Stimulated activated CD8-positive, alpha-beta memory T cell treated with anti-CD3 and anti-CD28 coated beads, Interleukin-4, amount 100 ng/mL, for 4 hours (primary cell): ENCODE measurements at places on chromosomes 5 and 9.

- no peak for DNase-seq
Observed at GRCh38 chr9:134707031-134707680, 65.6 kb downstream of the COL5A1 start.

DNA sequence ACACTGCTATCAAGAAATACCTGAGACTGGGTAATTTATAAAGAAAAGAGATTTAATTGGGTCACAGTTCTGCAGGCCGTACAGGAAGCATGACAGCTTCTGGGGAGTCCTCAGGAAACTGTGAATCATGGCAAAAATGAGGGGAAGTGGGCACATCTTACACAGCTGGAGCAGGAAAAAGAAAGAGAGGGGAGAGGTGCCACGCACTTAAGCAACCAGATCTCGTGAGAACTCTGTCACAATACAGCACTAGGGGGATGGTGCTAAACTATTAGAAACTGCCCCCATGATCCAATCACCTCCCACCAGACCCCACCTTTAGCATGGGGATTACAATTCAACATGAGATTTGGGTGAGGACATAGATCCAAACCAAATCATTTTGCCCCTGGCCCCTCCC, 105.5 kb upstream of the CPLX2 start:
- DNase-seq: no peak

DNA sequence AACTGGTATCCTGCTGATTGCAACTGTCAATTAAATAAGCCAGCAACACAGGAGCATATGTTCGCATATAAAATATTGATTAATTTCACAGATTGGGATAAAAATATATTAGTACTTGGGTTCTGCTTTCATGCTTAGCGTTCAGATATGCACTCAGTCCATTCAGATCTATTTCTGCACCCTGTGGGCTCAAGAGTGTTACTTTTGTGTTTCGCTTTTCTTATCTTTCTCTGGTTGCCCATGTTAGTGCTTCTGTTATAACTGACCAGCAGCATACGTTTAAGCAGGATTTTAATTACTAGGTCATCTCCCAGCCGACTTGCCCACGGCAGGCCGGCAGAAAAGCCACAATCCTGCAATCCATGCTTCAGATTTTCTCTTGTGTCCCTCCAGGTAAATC, 289.1 kb downstream of the EBF1 start:
- DNase-seq: no peak

- DNase-seq: no peak
Observed at GRCh38 chr9:109349421-109349846, 28.6 kb upstream of the EPB41L4B start.

DNA sequence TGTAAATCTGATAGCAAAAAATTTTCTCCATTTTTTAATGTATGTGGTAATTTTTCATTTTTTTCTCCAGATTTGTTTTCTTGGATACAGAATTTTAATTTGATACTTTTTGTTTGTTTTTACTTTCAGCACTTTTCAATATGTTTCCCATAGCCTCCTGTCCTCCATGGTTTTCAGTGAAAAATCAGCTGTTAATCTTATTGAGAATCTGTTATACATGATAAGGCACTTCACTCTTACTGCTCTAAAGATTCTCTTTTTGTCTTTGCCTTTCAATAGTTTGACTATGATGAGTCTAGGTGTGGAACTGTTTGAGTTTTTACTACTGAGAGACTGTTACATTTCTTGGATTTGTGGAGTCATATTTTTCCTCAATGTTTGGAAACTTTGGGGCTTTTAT, 455.7 kb upstream of the NUDT12 start:
- DNase-seq: no peak

DNA sequence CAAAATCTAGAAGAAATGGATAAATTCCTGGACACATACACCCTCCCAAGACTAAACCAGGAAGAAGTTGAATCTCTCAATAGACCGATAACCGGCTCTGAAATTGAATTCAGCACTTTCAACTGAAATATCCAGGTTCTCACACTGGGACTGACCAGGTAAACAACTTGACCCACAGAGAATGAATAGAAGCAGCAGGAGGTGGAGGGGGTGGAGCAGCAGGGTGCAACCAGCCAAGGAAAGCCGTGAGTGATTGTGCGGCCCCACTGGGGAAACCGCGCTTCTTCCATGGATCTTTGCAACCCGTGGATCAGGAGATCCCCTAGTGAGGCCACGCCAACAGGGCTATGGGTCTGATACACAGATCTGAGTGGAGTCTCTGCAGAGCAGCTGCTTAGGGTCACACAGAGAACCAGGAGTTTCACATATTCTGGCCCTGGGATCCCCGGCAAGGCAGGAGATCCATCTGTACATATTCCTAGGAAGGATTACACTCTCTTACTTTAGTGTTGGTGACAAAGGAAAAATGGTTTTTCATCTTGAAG, 181.5 kb downstream of the SLCO4C1 start:
- DNase-seq: no peak

GRCh38 chr9:37798677-37799076, 1.9 kb upstream of the DCAF10 start:
- no peak for DNase-seq

- no peak for DNase-seq
Observed at GRCh38 chr9:137323531-137324331, 21.7 kb upstream of the NRARP start.

GRCh38 chr9:91301161-91301560, 60.6 kb downstream of the AUH start:
- DNase-seq: no peak

GRCh38 chr5:52784737-52785136, 3.0 kb upstream of the ITGA1 start:
- no peak for DNase-seq

DNA sequence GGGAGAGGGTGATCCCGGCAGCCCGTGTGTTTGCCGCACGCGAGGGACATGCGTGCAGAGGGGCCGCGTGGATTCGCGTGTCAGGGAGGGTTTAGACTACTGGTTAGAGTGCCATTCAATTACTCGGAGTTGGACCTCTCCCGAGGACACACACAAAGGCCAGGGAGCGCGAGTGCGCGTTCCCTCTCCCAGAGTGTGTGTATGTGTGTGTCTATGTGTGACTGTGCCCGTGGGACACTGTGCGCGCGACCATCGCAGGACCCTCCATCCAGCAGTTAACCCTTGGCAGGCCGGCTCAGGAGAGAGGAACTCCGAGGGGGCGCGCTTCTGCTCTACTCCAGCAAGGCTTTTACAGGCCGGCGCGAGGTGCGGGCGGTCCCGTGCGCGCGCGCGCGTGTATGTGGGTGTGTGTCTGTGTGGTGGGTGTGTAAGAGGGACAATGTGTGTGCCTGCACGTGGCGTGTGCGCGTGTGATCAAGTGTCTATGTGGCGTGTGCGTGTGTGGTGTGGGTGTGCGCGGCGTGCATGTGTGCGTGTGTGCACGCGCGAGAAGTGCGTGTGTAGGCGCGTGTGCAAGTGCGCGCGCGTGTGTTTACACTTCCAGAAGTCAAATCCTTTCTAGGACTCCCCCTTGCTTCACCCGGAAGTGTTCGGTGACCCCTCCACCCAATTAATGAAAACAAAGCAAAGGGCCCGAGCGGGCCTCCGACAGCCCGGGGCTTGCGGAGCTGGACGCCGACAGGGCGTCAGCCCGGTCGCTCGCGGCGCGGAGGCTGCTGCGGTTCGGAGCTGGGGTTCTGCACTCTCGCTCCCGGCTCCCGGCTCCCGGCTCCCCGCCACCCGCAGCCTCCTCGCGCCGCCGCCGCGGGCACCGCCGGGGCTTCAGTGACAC, 75.3 kb upstream of the TBCA start:
- DNase-seq: no peak

GRCh38 chr9:70746760-70747159, 332.3 kb upstream of the KLF9 start:
- DNase-seq: no peak
